ENCODE measurements at places on chromosomes 11 and 22.

DNA sequence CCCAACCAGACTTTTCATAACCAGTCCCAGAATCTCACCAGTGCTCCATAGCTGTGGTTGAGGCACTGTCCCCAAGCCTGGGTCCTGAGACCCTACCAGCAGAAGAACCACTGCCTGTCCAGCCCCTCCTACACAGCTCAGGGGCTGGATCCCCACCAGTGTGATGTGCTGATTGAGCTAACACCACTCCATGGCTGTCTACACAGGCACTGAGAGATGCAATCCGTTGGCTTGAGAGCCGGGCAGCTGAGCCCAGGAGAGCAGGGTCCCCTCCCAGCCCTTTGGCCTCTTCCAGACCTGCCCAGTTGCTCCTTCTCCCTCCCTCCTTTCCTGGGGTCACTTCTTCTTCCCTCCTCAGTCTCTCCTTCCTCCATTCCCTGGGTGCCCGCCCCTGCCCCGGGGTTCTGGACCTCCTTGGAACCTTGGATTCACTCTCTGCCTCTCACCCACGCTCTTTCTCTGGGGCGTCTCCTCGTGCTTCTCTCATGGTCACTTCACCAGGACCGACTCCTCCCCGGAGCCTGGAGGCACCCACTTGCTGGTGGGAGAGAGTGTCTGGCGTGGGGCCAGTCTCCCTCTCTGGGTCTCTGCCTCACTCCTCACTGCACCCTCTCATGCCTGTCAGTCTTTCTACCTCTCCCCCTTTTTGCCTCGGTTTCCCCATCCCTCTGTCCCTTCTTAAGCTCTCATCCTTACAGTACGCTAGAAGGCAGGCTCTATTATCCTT, 706 bp upstream of the SCYL1 start:
- DNase-seq: no peak

DNA sequence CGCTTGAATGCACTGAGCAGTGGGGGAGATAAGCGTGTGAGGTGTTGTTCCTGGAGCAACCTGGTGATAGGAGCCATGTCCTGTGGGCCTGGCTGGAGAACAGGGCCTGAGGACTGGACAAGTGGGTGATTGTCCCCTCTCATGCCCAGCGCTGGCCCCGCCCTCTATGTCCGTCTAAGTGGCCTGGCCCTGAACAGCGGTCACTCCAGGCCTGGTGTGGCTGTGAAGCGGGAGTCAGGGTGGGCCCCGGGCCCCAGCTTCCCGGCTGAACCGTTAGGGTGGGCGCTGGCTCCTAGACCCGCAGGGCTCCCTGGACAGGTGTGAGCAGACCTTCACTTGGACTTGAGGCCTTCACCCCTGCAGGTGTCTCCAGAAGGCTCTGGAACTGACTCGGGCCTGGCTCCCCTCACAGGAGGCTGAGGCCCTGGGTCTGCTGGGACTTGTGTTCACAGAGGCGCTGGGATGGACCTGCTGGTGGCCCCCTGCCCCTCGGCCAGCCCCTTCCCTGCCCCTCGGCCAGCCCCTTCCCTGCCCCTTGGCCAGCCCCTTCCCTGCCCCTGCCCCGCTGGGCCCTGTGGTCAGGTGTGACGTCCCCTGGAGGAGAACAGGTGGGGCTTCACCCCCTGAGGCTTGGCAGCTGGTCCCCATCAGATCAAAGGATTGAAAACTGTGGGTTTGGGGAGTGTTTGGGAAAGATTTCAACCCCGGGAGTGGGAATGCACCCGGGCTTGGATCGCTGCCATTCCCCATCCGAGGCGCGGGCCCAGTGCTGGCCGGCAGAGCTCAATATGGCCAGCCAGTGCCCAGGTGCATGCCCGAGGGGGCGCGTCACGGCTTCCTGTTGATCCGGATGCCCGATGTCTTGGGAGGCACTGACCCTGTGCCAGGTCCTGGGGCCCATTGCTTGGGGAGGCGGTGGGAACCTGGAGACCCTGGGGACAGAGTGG, 3.2 kb upstream of the MUC6 start:
- no peak for DNase-seq

GRCh38 chr11:92845805-92846204, 123.6 kb upstream of the MTNR1B start:
- no peak for DNase-seq

- DNase-seq: no peak
Observed at GRCh38 chr22:27800250-27801201, 1.0 kb downstream of the MN1 start.

DNA sequence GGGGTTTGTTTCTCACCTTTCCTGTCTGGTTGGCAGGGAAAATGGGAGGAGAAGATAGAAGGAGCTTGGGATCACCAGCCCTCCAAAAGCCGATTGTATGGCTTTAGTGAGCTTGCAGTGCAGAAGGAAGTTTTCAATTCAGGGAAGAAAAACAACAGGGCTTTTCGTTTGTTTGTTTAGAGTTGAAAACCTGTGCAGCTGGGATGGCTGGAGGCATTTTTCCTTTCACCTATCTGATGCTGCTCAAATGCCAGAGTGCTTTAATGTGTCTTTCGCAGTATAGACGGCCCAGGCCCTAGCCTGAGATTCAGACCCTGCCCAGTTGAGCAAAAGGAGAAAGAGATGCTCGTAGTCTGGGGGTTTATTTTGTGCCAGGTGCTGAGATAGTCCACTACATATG, 87.9 kb downstream of the INSC start:
- DNase-seq: no peak

GRCh38 chr11:117391181-117391580, 63.5 kb downstream of the CEP164 start:
- no peak for DNase-seq

- peak; percentile 75 for DNase-seq
Observed at GRCh38 chr22:17334059-17334458, 35.2 kb upstream of the CECR2 start.

GRCh38 chr11:57071829-57072228, 83.1 kb downstream of the OR5AK2 start:
- DNase-seq: peak; percentile 4

DNA sequence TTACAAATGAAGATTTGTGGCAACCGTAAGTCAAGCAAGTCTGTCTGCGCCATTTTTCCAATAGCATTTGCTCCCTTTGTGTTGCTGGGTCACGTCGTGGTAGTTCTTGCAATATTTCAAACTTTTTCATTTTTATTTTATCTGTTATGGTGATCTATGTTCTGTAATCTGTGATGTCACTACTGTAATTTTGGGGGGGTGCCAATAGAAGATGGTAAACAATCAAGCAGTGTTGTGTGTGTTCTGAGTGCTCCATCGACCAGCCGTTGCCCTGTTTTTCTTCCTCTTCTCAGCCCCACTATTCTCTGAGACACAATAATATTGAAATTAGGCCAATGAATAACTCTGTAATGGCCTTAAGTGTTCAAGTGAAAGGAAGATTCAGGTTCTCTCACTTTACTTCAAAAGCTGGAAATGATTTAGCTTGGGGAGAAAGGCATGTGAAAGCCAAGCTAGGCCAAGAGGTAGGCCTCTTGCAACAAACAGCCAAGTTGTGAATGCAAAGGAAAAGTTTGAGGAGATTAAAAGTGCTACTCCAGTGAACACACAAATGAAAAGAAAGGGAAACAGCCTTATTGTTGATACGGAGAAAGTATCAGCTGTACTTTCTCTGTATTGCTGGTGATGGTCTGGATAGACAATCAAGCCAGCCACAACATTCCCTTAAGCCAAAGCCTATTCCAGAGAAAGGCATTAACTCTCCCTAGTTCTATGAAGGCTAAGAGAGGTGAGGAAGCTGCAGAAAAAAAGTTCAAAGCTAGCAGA, 7.5 kb downstream of the ZC3H12C start:
- DNase-seq: no peak

- DNase-seq: peak; percentile 26
Observed at GRCh38 chr11:11291041-11292015, 61.7 kb downstream of the CSNK2A3 start.

GRCh38 chr22:45009606-45010531, at the start of gene PHF21B:
TSS of gene PHF21B (minus strand) at chr22:45010005. CDS start at chr22:45009549, 456 bp downstream.
- DNase-seq: no peak

Measured in inflammatory macrophage treated with lipopolysaccharide for 4 hours (primary cell).